Urinary bladder (tissue), 4 donors: ENCODE measurements at places on chromosomes 11 and 22. TPM values are rescaled to one million over a fixed set of nuclear protein-coding genes. Genes with fewer than 3 reads are reported as not detected.

The PARVG gene
- 5.8 TPM for total RNA-seq

DNA sequence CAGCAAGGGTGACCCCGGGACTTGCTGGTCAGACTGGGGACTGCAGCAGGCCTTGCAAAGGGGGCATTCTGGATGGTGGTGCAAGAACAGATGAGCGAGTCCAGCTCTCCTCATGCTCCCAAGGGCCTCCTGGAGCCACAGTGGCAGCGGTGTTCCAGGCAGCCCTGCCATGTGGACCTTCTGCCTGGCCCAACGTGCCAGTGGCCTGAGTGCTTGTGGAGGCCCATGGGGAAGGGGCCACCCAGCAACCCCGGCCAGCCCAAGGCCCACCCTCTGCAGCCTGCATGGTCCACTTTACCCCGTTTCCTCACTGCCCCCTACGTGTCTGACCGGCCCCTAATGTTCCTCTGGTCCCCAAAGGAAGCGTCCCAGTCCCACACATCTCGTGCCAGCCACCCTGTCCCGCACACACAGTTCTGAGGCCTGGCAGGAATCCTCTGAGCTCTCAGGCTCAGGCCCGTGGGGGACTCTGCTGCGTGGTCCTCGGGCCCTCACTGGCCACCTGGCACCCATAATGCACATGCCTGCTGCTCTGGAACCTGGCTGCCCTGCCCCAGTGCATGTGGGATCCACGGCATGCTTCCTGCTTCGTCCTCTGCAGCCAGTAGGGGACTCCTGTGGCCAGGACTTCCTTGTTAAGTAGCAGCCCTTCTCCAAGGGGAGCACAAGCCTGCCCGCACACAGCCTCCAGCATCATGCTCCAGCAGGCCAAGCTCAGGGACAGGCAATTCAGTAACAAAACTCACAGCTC is 85.5 kb downstream of the DGCR2 start:
- no peak for DNase-seq

DNA sequence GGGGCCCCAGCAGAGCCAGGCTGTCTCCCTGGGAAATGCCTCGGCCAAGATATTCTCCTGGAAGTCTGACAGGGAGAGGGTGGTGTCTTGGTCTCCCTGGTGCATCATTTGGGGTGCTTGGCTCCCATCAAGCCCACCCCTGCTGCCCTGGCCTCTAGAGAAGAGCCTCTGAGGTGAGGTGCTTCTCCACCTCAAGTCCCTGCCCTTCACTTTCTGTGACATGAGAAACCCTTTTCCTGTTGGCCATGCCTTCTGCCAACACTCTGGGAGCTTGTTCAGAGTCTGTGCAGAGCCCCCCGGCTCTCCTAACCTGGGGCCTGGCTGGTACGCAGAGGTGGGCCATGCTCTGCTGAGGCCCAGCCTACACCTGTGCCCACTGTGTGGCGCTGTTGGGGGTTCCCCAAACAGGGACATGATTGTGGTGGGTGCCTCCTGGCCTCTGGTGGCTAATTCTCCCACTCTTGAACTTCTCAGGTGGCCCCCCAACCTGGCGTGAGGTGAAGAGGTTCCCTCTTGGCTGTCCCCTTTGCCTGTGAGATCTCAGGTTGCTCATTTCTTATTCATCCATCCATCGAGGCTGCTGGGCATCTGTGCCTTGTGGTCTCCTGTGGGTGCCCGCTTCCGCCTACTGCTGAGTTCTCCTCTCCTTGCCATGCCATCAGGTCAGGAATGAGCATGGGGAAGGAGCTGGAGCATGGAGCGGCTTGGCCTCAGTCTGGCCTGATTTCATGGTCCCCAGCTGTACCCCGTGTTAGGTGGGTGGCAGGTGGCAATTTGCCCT is 19.2 kb upstream of the DGCR8 start:
- no peak for DNase-seq

The TMEM45B gene
- total RNA-seq: 18.2 TPM

The SLC6A5 gene
- total RNA-seq: not detected

GRCh38 chr11:10866893-10867331 is 9.1 kb upstream of the ZBED5 start:
- no peak for DNase-seq
